ENCODE measurements at places on chromosomes 2 and 18.

- DNase-seq, result no peak
These were observed 73.2 kb downstream of the BOLA3 start for GRCh38 chr2:74074487-74074886.

GRCh38 chr2:152046940-152047339 lies 51.9 kb downstream of the CACNB4 start:
- DNase-seq, result no peak

DNA sequence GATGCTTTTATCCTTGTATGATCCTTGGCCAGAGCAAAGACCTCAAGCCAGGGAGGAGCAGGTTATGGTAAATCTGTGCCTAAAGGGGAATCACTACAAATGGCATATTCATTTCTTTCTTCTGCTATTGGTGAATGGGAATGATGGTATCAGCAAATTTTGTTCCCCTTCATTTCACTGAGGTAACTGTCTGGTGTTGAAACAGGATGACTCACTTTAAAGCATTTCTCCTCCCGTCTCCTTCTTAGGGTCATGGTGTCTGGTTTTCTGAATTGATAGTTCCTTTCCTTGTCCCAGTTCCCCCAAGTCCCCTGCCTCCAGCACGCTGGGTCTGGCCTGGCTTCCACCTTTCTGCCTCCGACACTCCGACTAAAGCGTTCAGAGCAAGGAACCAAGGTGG lies 109.2 kb downstream of the MREG start:
- DNase-seq, result no peak

DNA sequence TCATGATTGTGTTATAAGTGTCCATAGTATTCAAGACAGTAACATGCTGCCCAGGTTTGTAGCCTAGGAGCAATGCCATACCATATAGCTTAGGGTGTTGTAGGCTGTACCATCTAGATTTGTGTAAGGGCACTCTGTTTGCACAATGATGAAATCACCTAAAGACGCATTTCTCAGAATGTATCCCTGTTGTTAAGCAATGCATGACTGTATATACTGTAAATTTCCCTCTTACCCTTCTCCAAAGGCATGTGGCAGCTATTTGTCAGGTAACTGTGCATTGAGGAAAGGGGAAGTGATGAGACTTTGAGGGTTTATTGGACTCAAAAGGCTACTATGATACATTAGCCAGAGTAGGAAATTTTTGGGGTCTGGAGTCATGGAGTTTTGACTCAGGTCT lies 180.8 kb downstream of the VAPA start:
- no peak for DNase-seq

DNA sequence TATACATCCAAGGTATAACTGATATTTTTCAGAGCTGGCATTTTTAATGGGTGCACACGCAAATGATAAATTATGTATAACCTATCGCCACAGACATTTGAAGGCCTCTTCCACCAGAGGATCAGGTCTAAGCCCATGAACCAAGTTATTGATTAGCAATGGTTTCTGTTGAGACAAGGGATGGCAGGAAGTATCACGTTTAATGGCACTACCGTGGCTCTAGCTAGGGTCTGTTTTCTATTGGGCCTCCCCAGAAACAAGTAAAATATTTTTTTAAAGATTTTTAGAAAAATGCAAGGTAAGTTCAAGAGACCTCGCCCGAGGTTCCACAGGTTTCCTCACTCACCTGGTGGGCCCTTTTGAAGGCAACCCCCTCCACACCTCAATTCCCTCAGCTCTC lies 667 bp downstream of the GFPT1 start:
- DNase-seq, result no peak

GRCh38 chr2:226906163-226906693 lies 70.4 kb downstream of the RHBDD1 start:
- DNase-seq, result no peak

DNA sequence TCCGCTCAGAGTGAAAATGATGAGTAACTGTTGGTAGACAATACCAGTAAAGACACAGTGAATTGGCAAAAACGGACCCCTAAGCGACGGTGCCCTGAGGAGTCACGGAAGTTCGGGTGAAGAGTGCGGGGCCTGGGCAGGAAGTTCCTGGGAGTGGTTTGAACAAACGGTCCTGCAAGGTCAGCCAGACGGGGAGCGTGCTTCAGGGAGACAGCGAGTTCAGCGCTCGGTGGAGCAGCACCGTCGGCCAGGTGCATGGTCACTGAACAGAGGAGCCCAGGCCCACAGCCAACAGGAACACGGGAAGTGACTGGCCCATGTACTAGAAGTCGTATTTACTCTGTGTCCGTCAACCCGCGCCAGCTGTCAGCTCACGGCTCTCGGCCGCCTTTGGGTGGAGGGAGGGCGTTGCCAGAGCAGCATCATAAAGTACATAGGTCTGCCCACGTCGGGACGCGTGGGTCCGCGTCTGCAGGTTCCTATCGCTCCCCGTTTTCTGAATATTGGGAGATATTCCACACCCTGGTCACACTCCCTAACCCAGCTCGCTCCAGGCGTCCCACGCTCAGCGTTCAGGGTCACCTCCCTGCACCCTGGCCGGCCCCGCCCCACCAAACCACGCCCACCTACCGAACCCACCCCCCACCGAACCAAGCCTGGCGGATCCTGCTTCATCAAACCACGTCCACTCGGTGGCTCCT lies 75.6 kb upstream of the UXS1 start:
- DNase-seq, result no peak

Measured in NCI-H2107 (cell line).